Stimulated activated CD4-positive, alpha-beta T cell treated with anti-CD3 and anti-CD28 coated beads, Interleukin-1b, Interleukin-23, amount 100 ng/mL, for 4 hours (primary cell): ENCODE measurements at places on chromosomes 2 and 18.
A peak's percentile ranks its signal among the peaks of the same experiment; 100 is the strongest.

GRCh38 chr2:16973586-16974286 is 308.1 kb upstream of the CYRIA start:
- no peak for DNase-seq

GRCh38 chr18:59266886-59267502 is 6.3 kb downstream of the RAX start:
- no peak for DNase-seq

DNA sequence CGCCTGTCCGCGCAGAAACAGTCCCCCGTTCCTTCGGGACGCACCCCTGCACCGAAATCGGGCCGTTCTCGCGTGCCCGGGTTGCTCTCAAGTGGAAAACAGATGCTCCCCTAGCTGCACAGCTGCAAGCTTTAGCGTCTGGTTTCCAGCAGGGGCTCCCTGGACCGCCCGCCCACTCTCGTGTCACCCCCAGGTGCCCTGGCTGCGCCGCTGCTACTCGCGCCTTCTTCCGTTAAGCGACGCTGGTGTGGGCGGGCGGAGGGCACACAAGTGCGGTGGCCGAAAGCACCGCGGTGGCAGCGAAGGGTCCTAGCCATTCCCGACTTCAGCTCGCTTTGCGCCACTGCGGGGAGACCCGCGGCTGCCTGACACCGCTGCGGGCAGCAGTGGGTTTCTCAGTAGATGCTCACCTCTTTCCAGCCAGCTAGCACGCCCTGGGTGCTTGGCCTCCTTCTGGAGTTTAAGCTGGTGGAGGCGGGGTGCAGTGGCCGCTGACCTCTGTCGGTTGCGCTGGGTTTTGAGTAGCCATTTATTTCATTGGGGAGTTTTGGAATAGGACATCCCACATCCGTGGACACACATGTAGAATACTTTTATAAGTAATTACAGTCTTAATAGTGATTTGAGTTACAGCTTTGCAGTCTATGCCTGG is 806 bp downstream of the ZNF407 start:
- peak; percentile 52 for DNase-seq

GRCh38 chr2:32711219-32711618 is 83.4 kb downstream of the TTC27 start:
- no peak for DNase-seq

GRCh38 chr2:20419007-20419576 is 27.8 kb upstream of the RHOB start:
- no peak for DNase-seq

- DNase-seq: no peak
Measured at GRCh38 chr2:94870440-94871225, 597 bp upstream of the TEKT4 start.
